ENCODE measurements at places on chromosomes 1 and 21. TPM values are rescaled to one million over a fixed set of nuclear protein-coding genes. Genes with fewer than 3 reads are reported as not detected.

The NBPF4 gene
- total RNA-seq = not detected

The NBPF12 gene
- 6.6 TPM for total RNA-seq

The PITHD1 gene
- total RNA-seq = 125 TPM

The PRUNE1 gene
- total RNA-seq = 13.7 TPM

The SH2D5 gene
- total RNA-seq = 1.0 TPM

The IL20 gene
- not detected for total RNA-seq

The WDR64 gene
- not detected for total RNA-seq

The ZBTB21 gene
- total RNA-seq = 33.7 TPM

The ZNF648 gene
- total RNA-seq = not detected

The SPSB1 gene
- total RNA-seq = 2.3 TPM

The TRIM58 gene
- total RNA-seq = 0.18 TPM

The STUM gene
- total RNA-seq = not detected

The KLHDC7A gene
- total RNA-seq = not detected

The SFT2D2 gene
- 37.1 TPM for total RNA-seq

The THEM5 gene
- total RNA-seq = not detected

The AUNIP gene
- total RNA-seq = 4.1 TPM

The LHX4 gene
- total RNA-seq = not detected

The SAMD11 gene
- total RNA-seq = not detected

The EPHB2 gene
- 0.16 TPM for total RNA-seq

The KRTAP25-1 gene
- total RNA-seq = not detected

The EYA3 gene
- total RNA-seq = 28.1 TPM
